Fibroblast of upper back skin (primary cell): ENCODE measurements at places on chromosomes 13 and 19.

DNA sequence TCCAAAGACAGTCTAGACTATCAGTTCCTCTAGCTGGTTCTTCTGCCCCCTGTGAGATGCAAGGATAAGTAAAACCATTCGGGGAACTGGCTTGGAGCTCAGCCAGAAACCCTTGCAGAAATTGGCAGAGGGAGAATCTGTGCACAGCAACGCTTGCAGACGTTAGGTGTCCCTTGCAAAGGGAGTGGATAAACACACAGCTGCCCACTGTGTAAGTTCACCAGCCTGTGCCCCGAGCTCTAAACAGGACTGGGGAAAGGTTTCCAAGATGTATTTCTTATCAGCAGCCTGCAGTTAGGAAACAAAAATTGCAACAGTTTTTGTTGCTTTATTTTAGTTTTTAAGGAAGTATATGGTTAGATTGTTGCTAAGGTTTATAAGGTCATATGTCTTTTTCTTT is 19.0 kb upstream of the ADGRE1 start:
- no peak for DNase-seq

DNA sequence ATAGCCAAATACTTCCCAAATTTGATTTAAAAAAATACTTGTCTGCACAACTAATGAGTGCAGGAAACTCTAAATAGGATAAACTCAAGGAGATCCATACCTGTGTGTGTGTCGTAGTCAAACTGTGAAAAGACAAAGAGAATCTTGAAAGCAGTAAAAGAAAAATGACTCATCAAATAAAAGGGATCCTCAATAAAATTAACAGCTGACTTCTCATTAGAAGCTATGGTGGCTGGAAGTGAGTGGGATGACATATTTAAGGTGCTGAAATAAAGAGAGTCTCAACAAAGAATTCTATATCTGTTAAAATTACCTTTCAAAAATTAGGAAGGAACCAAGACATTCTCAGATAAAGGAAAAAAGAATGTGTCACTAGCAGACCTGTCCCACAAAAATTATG is 13.7 kb downstream of the RNASEH2B start:
- DNase-seq = no peak

DNA sequence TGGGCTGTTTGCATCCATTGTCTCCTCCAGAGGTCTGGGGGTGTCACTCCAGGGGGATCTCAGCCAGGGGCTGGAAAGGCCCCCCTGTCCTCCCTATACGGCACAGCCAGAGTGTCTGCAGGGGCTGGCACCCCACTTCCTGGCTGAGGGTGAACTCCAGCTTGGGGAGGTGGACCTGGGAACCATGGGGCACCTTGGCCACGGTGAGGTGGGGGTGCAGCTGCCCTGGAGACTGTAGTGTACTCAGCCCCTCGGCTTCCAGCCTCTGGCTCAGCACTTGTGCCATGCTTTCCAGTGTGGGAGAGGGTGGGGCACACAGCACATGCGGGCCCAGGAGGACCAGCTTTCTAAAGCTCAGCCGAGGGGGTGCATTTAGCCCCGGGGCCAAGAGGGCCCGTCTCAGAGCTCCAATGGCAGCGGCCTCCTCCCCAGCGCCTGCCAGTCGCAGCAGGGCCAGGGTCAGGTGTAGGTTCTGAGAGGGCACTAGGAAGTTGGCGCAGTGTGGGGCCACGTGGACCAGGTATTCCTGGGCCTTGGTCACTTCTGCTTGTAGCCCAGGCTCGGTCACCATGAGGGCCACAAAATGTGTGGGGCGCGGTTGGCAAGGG is 1.4 kb downstream of the LENG9 start:
- DNase-seq = no peak

DNA sequence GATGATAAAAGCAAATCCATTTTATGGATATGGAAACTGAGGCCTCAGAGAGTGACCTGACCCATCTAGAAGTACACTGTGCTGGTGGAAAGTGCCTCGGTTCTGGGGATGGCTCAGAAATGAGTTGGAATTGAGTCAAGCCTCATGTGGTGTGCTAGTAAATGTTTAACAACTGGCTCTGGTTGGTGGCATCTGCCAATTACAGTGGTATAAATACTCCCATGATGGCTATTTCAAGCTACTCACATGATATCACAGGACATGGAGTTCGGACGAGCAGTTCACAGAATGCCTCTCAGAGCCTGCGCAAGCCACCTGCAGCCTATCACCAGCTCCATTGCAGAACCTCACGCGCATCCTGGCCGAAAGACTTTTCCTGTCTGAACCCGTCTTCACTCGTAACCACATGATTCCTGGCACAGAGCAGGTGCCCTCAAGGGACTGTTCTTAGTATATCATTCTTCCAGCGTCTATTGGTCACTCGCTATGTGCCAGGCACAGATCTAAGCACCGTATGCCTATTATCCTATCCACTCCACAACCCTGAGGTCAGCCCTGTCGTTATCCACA is 9.1 kb downstream of the TMEM150B start:
- DNase-seq = no peak

DNA sequence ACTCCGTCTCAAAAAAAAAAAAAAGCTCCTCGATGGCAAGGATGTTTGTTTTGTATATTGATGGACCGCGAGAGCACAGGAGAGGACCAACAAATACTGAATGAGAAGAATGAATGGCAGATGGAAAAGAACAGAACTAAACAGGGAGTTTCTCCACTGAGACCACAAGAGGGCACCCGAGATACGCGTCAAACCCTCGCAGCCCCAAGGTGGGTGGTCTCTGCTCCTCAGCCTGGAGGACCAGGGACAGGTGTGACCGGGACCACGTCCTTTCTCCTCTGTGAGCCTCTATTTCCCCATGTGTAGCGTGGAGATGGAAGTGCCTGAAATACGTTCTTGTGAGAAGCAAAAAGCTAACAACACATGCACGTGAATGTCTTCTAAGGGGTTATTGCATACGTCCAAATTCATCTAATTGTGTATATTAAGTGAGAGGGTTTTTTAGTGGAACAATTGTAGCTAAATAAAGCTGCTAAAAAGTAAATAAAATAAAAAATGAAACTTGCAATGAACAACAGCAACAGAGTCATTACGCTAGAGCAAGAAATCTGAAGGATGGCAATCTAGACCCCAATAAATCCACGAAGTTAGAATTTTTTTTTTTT is 8.3 kb upstream of the CDC42EP5 start:
- DNase-seq = peak; percentile 41

GRCh38 chr13:73419186-73419585 is 360.4 kb downstream of the KLF5 start:
- DNase-seq = no peak

GRCh38 chr19:47467914-47468313 is 3.8 kb downstream of the SLC8A2 start:
- no peak for DNase-seq

DNA sequence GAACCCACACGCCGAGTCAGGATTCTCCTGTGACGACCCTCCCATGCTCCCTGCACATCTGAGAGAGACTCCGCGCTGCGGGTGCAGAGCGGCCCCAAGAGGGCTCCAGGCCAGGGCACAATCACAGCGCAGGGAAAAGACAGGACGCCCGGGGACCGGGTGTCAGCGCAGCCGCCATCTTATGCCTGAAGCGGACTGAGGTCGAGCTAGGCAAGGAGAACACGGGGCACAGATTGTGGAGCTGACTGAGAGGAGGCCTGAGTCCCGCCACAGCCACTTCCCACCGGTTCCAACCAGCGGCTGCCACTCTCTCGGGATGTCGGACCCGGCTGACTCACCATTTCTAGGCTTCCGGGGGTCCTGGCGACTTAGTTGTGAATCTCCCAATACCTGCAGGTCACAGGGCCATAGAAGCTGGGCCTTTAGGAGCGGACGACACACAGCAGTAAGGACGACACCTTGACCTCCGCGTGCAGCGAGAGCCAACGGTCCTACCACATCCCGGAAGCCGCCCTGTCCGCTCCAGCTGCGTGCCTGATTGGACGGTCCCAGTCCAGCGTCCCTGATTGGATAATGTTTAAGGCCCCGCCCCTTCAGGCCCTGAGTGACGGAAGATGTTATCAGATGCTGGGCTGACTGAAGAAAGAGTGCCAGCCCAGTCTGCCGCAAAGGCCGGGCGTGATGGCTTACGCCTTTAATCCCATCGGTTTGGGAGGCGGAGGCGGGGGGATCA is at the start of gene ZNF728:
ZNF728 (minus strand) TSS at position 487 of the 733 bp plus-strand sequence; CDS start at position 341, 146 bp downstream.
- DNase-seq = no peak

DNA sequence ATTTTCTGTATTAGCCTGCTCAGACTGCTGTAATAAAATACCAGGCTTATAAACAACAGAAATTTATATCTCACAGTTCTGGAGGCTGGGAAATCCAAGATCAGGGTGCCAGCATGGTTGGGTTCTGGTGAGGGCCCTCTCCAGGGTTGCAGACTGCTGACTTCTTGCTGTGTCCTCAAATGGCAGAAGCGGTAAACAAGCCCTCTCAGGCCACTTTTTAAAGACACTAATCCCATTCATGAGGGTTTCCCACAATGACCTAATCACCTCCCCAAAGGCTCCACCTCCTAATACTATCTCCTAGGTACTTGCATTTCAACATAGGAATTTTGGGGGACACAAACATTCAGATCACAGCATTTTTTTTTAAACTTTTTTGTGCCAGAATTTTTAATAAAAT is 159.3 kb downstream of the PDS5B start:
- DNase-seq = no peak

DNA sequence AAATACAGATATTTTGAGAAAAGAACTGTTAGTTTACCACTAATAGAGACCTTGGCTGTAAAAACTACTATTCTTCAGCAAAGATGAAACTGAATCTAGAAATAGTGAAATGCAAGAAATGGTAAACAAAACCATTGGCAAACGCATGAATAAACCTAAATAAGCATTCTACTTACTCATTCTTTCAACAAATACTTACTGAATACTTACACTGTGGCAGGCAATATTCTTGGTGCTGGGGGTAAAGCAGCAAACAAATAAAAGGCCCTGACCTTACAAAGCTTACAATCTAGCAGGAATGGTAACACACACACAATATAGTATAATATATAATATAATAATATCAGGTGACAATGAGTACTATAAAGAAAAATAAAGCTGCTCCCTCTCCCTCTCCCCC is 38.7 kb downstream of the KATNAL1 start:
- DNase-seq = no peak

GRCh38 chr19:54252845-54253244 is 4.2 kb downstream of the LILRB5 start:
- no peak for DNase-seq

DNA sequence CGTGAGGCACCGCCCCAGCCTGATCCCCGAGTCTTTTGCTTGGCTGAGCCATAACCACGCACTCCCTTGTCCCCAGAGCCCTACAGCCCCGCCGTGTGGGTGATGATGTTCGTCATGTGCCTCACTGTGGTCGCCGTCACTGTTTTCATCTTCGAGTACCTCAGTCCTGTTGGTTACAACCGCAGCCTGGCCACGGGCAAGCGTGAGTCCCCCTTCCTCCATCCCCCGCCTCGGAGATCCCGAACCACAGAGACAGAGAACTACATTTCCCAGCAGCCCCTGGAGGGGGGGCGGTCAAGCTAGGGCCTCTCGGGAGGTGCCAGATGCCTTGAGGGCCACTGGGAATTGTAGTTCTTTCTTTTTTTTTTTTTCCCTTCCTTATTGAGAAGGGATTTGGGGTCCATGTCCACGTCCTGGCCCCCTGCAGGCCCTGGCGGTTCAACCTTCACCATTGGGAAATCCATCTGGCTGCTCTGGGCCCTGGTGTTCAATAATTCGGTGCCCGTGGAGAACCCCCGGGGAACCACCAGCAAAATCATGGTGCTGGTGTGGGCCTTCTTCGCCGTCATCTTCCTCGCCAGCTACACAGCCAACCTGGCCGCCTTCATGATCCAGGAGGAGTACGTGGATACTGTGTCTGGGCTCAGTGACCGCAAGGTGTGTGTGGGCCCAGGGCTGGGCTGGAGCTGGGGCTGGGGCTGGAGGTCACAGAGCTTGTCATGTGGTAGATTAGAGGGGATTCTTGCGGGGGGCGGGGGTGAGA is 25.9 kb downstream of the GRIN2D start:
- peak; percentile 68 for DNase-seq

DNA sequence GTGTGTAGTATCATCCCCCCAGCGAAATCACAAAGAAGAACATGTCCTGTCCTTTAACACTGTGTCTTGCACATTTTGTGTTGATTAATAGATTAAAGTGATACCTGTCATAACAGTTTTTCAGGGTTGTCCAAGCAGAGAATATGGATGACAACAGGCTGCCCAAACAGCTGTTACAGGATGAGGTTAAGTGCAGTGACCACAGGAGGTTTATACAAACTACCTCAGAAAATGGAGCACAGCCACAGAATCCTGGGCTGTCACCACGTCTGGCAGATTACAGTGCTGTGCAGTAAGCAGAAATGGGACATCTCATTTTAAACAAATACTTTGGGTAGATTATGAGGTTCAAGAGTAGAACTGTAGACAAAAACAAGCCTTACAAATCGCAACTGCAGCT is 575.6 kb downstream of the DCT start:
- no peak for DNase-seq

DNA sequence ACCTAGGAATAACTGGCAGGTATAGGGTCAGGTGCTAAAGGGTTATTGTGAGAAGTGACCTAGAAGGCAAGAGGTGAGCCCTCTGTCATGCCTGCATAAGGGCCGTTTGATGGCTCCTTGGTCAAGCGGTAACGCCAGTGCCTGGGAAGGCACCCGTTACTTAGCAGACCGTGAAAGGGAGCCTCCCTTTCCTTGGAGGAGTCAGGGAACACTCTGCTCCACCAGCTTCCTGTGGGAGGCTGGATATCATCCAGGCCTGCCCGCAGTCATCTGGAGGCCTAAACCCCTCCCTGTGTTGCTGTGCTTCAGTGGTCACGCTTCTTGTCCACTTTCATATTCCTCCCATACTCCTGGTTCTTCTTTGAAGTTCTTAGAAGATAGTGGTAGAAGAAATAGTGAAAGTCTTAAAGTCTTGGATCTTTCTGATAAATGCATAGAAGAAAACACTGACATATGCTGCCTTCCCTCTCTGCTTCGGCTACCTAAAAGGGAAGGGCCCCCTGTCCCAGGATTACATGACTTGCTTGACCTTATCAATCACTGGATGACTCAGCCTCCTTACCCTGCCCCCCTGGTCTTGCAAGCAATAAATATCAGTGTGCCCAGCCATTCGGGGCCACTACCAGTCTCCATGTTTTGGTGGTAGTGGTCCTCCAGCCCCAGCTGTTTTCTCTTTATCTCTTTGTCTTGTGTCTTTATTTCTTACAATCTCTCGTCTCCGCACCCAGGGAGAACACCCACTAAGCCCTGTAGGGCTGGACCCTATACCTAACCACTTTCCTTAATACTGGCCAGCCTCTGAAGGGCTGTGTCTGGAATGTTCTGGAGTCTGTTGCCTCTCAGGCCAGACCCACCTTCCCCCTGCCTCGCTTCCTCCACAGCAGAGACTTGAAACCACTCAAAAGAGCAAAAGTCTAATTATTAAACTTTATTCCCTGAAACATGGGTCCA is 16.1 kb upstream of the ABCC4 start:
- DNase-seq = no peak
